Activated naive CD4-positive, alpha-beta T cell treated with anti-CD3 and anti-CD28 coated beads for 36 hours (primary cell): ENCODE measurements at places on chromosomes 3 and 15.

DNA sequence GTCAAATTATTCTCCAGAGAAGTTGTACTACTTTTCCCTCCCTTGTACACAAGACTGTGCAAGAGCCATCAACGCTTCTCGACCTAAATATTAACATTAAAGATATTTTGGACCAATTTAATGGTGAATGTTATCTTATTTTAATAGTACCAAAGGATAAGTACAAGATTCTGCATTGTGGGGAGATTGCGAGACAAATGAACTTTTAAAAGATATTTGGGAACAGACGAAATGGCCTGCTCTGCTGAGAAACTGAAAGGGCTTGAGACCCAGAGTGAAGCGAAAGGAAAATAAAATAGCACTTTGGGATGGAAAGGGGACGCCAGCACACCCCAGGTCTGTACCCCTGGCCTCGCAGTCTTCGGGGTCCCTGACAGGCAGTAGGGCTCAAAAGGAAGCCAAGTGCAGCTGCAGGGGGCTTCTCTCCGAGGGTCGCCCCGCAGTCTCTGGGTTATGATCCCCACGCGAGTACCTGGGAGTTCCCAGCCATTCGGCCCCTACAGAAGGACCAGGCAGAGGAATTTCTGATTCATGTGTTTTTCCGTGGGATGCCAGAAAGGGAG is 97.6 kb upstream of the VGLL3 start:
- no peak for DNase-seq

- DNase-seq = peak; percentile 64
Measured at GRCh38 chr15:31197497-31198414, 96.2 kb upstream of the TRPM1 start.

GRCh38 chr3:8441969-8442559 is 59.6 kb upstream of the LMCD1 start:
- no peak for DNase-seq

- no peak for DNase-seq
Measured at GRCh38 chr15:80526556-80527340, 122.6 kb downstream of the ARNT2 start.

GRCh38 chr3:108182339-108182738 is 39.9 kb downstream of the IFT57 start:
- DNase-seq = no peak
